CD4-positive, alpha-beta T cell treated with Interleukin-4 for 4 hours (primary cell): ENCODE measurements at places on chromosomes 7 and 10.
A peak's percentile ranks its signal among the peaks of the same experiment; 100 is the strongest.

GRCh38 chr7:16611711-16612110, 33.8 kb downstream of the ANKMY2 start:
- DNase-seq, result no peak

- no peak for DNase-seq
Measured at GRCh38 chr10:48233559-48234005, 40.9 kb downstream of the FRMPD2 start.

GRCh38 chr7:25520017-25520416, 291.7 kb upstream of the NPVF start:
- DNase-seq, result no peak

DNA sequence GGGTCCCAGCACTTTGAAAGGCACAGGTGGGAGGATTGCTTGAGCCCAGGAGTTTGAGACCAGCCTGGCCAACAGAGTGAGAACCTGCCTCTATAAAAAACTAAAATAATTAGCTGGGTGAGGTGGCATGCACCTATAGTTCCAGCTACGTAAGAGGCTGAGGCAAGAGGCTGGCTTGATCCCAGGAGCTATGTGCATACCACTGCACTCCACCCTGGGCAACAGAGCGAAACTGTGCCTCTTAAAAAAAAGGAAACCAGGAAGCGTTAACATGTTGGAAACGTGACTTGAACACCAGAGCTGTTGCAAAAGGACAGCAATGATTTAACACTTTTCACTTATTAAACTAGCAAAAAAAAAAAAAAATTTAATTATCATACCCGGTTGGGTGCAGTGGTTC, 12.6 kb downstream of the BAZ1B start:
- DNase-seq, result no peak

- DNase-seq, result no peak
Measured at GRCh38 chr10:101708073-101708472, 13.1 kb upstream of the FBXW4 start.

- DNase-seq, result no peak
Measured at GRCh38 chr7:25944777-25945515, 207.1 kb upstream of the NFE2L3 start.

- DNase-seq, result no peak
Measured at GRCh38 chr7:31724696-31725095, 37.7 kb downstream of the PPP1R17 start.

DNA sequence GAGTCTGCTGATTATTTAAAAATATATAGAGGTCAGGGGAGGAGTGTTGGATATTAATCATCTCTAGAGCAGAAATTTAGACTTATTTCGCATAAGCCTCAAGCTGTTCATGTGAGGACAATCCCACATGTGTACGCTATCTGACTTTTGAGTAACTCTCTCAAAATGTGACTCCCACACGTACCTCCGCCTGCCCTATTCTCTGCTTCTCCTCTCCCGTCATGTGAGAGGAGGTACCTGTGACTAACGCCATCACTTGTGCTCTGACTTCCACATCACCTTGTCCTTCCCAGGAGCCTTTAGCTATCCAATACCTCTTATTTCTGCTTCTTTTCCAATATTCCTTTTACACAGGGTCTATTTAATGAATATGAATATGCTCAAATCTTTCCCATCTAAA, 119.3 kb upstream of the CALCR start:
- DNase-seq, result no peak

DNA sequence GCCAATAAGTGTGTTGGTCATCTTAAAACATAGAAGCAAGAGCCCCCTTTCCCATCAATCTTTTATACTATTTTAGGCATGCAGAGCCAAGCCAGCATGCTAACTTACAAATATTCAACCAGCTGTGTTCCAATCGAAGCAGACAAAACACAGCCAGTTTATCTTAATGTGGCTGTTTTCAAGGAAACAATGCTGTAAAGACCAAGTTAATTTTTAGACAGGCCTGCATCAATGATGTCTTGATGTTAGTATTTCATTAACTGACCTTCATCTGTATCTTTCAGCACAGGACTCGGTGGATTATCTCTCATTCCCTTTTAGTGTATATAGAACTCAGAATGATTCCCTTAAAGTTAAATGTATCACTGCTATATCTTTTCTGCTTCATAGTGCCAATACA, 262.0 kb upstream of the ZWINT start:
- no peak for DNase-seq

DNA sequence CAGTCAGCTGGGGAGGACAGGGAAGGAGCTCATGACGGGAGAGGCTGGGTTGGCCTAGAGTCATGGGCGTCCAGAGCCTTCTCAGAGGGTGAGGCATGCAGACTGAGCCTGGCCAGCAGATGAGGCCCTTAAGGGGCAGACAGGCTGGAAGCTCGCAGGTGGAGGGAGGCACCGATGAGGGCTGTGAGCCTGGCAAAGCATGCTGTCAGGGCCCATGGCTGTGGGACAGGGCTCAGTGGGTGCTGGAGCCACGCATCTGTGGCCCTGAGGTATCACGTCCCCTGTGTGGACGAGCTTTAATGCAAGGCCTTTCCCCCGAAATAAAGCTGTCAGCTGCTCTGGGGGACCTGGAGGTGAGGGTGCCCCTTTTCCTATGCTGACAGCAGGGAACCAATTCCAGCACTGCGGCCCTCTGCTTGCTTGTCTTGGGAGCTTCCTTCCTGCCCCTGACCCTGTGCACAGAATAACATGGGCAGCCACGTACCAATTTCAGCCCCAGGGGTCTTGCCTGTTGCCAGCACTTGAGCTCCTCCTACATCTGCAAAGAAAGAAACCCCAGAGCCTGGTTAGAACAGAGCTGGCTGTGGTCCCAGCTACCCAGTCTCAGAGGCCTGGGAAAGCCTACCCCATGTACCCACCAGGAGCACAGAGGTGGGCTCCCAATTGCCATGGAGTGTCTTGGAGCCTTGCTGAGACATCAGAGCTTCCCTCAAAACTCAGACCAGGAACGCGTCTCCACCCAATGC, 20.6 kb downstream of the TMEM273 start:
- DNase-seq, result no peak

- no peak for DNase-seq
Measured at GRCh38 chr7:151659219-151659618, 139.5 kb upstream of the RHEB start.

DNA sequence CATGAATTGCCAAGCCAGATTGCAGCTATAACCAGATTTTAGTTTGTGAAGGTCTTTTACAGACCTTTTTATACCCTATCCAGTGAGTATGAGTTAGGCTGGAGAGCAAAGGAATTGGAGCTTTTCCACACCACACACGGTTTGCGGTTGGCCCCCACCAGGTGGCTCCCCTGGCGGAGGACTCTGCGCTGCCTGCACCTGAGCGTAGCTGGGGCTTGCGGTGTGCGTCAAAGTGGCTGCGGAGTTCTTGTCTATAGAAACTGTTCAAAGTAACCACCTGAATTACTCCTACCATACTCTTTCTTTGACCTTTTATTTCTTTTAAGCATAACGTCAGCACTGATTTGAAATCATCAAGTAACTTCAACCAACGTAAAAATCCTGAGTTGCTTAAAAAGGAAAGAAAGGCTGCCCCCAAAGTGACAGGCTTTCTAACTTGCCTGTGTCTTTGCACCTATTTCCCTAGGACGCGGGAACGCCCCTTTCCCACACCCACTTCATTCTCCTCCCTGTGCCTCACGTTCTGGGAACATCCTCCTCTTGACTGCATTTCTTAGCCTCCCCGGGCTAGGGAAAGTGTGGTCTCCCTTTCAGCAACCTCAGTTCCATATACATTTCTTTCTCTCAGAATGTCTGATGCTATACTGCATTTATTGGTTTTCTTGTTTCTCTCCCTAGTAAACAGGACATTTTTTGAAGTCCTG, 47.6 kb upstream of the TMEM72 start:
- no peak for DNase-seq

- DNase-seq, result no peak
Measured at GRCh38 chr10:93438613-93439253, 43.4 kb downstream of the MYOF start.

- DNase-seq, result peak; percentile 52
Measured at GRCh38 chr10:27285093-27285492, 44.5 kb upstream of the ACBD5 start.

DNA sequence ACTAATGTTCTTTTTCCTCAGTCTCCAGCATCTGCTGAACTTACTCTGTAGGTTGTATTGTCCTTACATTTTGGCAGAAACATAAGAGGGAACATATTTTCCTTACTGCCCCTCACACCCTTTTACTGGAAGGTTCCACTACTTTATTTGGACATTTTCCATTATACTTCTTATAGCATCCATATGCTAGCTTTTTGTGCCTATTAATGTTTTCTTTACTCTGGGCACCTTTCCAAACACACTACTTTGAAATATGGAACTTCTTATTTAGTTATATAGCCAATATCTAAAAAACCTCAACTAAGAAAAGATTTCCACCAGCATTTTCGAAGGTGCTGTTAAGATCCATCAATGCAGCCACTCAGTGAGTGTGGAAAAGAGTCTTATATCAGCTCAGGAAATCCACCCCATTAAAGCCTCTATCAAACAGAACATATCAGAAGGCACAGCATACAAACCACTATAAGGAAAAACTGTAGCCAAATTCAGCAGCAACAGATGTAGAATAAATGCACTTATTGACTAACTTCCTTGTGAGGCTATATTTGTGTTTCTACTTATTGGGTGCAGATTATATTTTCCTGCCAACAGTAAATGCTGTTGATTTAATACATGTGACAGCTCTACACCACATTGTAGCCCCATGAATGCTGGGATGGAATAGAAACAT, 272.5 kb upstream of the SEMA3E start:
- DNase-seq, result no peak

- no peak for DNase-seq
Measured at GRCh38 chr7:54788664-54789063, 29.7 kb upstream of the SEC61G start.

DNA sequence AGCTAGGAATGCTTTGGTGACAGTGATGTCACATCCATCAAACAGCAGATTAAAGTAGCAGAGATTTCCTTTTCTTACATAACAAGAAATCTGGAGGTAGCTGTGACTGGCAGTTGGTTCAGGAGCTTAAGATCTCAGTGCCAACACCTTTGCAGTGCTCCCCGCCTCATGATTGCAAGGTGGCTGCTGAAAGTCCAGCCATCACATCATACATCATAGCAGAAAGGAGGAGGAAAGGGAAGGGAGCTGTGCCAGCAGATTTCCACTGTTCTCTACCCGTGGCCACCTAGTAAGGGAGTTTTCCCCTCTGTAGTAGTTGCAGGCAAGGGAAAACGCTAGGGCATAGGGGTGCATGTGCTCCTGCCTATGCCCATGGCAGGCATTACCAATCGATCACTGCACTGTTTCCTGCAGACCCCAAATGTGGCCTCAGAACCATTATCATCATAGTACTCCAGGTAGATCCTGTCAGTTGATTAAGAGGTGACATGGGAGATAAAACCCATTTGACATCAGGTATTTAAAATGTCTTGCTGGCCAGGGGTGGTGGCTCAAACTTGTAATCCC, 57.9 kb upstream of the GTF2IRD1 start:
- no peak for DNase-seq

GRCh38 chr10:65827359-65827758, 1098.5 kb upstream of the LRRTM3 start:
- no peak for DNase-seq

DNA sequence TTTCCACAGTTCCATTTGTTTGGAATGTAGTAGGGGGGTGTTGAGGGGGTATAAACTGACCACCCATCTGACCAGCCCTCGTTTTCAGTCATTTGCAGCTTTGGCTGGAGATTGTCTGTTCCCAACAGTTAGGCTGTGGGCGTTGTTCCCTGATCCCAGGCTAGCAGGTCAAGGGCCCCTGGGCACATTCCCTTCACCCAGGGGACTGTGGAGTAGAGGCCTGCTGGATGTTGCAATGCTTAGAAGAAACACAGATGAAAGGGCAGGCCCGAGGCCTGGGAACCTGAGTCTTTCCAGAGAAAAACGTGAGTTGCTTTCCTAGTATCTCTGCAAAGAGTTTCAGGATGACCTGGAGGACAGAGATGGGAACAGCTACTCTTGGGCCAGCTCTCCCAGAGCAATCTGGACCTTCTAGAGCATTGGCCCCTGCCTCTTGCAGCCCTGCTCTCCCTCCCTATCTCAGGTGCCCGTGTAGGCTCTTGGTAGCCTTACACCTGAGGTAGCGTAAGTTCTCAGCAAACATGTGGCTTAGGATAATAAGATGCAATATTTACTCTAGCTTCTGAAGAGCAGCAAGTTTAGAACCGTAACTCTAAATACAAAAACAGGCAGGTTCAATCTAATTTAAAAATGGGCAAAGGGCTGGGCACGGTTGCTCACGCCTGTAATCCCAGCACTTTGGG, 99.4 kb upstream of the EFCAB10 start:
- no peak for DNase-seq

DNA sequence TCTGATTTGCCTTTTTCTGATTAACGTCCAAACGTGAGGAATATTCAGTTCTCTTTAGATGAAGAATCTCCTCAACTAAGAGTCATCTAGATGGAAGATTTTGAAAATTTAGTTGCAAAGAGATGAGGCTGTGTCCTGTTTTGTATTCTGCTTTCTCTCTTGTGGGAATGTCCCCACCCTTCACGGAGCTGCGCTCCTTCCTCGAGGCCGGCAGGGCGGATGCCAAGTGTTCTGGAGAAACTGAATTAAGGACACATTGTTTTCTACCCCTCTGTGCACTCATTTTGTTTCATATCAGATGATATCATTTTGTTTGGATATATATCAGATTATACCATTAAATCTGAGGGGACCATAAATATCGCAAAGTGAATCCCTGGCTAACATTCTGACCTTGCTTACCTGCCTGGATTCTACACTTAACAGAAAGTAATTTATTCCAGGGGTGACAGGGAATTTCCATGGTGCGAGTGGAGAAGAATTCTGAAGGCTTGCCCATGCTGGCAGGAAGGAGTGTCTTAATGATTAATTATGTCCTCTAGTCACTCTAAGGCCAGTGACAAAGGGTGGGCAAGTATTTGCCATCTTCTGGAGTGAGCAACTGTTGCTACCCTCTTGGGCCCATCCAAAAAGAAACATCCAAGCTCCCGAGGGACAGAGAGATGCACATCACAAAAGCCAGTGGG, 47.9 kb upstream of the IGFBP3 start:
- no peak for DNase-seq

- DNase-seq, result peak; percentile 10
Measured at GRCh38 chr10:49761789-49762565, at the start of gene OGDHL. Gene OGDHL, minus strand, starts transcription at chr10:49762323. Its CDS starts 3,731 bp downstream, at chr10:49758592.

GRCh38 chr7:15821484-15822427, 135.3 kb upstream of the MEOX2 start:
- no peak for DNase-seq

DNA sequence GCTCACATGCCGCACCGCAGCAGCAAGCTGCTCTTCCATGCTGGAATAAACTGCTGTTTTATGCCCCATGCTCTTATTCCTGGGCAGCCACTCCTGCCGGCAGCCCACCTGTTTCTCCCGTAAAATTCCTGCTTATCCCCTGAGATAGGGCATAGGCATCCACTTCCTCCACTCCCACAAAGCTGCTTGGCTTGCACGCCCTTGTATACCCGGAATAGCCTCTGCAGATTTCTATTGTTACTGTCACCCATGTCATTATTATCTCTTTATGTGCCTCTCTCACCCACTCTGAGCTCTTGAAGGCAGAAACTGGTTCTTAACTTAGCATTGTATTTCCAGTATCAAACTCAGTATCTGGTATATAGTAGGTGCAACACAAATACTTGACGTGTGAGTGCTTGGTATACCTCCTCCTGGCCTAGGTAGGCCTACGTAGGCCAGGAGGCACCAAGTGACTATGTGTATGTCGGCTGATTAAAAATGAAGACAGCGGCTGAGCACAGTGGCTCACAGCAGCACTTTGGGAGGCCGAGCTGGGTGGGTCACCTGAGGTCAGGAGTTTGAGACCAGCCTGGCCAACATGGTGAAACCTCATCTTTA, 193.4 kb downstream of the CCDC3 start:
- no peak for DNase-seq
